ENCODE measurements at places on chromosomes 13 and 19.

DNA sequence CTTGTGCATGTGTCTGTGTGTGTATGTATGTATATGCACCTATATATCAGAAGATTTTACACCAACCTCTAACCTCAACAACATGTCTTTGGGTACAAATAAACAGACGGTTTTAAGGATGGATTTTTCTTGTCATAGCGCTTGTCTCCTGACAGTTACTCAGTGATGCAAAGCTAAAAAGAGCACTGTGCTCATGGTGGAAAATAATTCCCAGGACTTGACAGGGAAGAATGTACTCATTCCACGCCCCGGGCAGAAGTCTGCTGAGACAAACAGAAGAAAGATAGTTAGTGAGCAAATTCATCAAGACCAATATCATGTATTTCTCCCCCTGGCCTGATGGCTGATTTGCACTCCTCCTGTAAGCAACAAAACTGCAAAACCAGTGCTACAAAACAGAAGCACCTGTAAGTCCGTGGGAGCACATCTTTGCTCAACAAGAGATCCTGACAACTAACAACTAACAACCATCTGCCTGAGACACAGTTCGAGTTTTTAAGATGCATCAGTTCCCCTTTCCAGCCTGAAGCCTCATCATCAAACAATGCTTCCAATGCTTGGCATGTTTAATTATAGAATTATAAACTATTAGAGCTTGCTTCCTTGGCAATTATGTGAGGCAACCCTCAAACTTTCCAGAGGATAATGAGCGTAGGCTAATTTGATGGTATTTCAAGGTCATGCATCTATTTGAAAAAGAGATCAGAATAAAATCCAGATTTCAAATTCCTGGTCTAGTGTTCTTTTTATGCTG, 812.7 kb upstream of the MIR17HG start:
- no peak for DNase-seq

GRCh38 chr13:37139356-37139755, 33.9 kb upstream of the CSNK1A1L start:
- no peak for DNase-seq

- DNase-seq = peak; percentile 80
Measured at GRCh38 chr19:1251330-1252220, 3.2 kb downstream of the MIDN start.

- DNase-seq = no peak
Measured at GRCh38 chr13:46355088-46355468, 32.0 kb downstream of the RUBCNL start.

DNA sequence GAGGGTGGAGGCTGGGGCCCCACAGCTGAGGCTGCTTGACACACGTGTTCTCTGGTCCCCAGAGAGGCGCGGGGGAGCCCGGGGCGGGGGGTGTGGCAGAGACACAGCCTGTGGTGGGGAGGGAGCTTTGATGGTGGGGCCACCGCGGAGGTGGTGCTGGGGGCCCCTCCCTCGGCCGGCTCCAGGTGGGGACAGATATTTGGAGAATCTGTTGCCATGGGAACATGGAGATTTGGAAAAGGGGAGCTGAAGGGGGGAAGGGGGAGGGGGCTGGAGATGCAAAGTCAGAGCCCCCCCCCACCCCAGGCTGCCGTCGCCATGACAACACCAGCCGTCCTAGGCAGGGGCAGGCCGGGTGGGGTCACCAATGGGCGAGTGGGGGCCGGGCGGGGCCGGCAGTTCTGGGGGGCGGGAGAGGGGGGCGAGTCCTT, 1.2 kb downstream of the PRKCG start:
- peak; percentile 82 for DNase-seq

DNA sequence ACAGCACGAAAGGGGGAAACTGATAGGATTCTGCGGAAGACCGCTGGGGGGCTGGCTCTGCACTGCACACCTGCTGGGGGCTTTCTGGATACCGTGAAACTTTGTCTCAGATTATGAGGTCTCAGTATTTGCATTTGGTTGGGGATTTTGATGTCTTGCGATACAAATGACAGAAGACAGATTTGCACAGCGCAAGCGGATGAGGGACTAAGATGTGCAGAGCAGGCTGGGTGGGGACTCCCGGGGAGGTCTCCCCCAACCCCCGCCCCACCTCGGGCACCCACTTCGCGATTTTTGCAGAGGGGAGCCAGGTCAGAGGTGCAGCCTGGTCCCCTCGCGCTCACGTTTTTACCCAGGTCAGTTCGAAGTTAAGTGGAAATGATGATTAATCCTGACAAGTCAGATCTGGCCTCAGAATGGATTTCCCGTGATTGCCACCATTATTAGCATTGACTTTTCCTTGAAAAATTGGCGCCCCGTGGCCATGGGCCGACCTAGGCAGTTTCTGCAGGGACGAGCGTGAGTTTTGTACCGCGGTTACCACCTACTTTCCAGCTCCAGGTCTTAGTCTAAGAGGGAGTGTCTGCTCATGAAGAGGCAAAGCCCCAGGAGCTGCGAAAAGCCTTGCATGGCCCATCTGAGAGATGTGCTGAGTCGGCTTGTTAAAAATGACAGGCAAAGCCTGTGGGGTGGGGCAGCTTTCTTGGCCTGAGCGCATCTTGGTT, 1.3 kb upstream of the GJB2 start:
- no peak for DNase-seq

DNA sequence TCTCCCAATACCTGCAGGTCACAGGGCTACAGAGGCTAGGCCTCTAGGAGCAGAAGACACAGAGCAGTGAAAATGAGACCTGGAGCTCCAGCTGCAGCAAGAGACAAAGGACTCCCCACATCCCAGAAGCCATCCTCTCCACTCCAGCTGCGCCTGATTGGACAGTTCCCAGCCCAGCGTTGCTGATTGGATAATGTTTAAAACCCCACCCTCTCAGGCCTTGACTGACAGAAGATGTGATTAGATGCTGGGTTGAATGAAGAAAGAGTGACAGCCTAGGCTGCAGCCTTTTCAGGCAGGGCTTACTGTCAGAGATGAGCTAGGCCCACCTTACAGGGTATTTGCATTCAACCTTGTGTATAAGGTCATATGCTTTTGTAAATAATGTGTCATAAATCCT, 59.4 kb downstream of the ZNF708 start:
- no peak for DNase-seq

GRCh38 chr13:82597747-82598146, 1284.5 kb downstream of the SLITRK1 start:
- no peak for DNase-seq

- no peak for DNase-seq
Measured at GRCh38 chr13:46531953-46532352, 21.0 kb upstream of the LRCH1 start.

DNA sequence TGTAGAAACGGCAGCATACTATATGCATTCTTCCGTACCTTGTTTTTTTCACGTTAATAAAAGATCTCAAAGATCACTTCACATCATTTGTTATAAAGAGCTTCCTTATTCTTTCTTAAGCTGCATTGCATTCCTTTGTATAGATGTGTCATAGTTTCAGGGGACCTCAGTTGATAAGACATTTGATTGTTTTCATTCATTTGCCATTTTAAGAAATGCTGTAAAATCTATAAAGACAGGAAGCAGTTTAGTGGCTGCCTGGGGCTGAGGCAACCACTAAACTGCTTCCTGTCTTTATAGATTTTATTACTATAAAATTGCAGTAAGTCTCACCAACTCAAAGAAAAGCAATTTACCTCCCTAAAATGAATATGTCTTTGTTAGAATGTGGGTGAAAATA, 59.4 kb downstream of the ZDHHC20 start:
- no peak for DNase-seq

DNA sequence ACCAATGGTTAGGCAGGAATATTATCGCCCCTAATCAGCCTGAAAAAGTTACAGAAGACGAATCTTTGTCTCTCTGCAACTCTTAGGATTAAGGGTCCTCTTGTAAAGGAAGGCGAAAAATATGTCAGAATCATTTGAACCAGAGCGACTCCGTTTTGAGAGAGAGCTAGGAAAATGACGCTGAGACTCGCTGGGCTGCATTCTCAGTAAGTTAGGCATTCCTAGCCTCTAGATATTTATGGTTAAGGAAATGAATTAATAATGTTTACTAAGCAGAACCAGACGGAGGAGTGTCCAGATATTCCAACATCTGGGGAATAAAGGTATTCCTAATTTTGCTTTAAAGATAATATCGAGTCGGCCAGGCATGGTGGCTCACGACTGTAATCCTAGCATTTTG, 755 bp upstream of the ZNF726 start:
- no peak for DNase-seq

DNA sequence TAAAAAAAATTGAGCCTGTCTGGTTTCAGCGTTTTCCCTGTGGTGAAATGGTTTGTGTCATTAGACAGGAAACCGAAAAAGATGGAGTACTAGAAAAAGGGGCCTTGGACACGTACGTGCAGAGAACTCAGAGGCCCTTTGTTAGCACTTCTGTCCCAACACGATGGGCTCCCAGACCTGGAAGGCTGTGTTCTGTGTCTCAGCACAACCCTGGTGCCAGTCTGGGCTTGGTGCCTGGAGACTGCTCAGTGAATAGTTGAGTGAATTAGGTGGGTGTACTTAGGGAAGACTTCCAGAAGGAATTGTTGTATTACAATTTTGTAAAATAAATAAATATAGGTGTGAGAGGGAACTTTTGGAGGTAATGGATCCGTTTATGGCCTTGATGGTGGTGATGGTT, 8.7 kb downstream of the ZNF71 start:
- no peak for DNase-seq

DNA sequence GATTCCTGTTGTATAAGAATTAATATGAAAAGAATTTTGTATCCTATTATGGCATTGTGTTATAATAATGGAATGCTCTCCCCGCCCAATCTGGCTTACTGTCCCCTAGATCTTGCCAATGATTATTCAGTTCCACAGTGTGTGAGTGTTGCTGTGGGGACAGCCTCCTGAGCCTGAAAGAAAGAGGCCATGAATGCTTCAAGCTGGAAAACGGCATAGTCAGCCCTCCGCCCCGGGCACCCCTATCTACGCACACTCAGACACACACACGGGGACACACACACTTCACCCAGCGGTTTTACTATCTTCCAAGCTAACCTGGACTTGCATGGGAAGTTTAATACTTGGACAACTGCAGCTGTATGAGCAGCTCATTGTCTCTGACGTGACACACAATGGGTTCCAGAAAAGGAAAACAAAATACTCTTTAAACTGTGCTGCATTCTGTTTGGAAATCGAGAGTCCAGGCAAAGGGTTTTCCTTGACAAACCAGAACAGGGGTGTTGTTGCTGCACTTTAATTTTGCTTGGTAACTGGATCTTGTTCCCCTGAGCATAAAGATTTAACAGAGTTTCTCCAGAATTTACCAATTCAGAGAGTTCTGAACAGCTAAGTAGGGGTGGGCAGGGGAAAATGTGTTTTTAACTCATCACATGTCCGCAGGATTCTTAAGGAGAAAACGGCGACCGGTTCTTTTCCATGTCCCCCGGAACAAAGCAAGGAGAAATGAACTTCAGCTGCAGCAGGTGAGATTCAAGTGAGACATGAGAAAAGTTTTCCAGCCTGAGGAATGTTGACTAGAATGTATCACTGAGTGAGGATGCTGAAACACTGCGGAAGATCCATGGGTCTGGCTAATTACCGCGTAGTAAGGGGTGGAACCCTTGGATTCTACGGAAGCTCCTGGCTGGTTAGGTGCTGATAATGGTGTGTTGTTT, 472.9 kb downstream of the FOXO1 start:
- DNase-seq = peak; percentile 73

DNA sequence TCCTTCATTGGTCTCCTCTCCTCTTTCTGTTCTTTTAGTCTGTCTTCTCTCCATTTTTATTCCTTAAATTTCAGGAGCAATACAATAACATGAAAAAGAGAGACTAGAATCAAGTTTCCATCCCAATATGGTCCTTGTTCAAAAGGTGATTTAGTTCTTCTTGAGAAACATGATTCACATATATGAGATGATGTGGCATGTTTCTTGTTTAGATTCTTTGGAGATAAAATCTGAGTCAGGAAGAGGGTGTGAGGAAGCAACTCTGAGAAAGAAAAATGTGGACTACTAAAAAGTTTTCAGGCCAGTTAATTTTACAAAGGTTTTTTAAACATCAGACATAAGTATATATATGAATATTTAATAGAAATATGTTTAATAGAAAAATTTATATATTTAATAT, 231.4 kb downstream of the OXGR1 start:
- DNase-seq = no peak

DNA sequence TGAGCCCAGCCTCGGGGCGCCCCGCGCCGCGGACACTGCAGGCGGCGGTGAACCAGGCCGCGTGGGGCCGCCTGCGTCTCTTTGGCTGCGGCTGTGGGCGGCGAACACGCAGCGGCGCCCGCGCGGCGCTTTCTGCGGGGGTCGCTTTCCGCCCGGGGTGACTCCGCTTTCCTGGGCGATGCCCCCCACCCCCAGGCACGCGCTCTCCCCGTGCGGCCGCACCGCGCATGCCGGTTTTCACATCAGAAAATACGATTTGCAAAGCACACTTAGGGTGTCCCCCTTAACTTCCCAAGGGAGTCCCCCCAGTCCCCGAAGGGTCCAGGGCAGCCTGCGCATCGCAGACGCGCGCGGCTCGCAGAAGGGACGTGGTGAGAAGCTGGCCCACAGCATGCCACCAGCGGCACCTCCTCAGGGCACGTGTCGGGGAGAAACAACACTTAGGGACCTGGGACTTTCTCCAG, 5.3 kb downstream of the F7 start:
- no peak for DNase-seq

- no peak for DNase-seq
Measured at GRCh38 chr13:100125946-100126345, 37.1 kb downstream of the PCCA start.

GRCh38 chr19:12364391-12365235, 870 bp downstream of the ZNF442 start:
- DNase-seq = peak; percentile 14
